Occipital lobe (tissue), 3 donors: ENCODE measurements at places on chromosomes 16 and 17.

DNA sequence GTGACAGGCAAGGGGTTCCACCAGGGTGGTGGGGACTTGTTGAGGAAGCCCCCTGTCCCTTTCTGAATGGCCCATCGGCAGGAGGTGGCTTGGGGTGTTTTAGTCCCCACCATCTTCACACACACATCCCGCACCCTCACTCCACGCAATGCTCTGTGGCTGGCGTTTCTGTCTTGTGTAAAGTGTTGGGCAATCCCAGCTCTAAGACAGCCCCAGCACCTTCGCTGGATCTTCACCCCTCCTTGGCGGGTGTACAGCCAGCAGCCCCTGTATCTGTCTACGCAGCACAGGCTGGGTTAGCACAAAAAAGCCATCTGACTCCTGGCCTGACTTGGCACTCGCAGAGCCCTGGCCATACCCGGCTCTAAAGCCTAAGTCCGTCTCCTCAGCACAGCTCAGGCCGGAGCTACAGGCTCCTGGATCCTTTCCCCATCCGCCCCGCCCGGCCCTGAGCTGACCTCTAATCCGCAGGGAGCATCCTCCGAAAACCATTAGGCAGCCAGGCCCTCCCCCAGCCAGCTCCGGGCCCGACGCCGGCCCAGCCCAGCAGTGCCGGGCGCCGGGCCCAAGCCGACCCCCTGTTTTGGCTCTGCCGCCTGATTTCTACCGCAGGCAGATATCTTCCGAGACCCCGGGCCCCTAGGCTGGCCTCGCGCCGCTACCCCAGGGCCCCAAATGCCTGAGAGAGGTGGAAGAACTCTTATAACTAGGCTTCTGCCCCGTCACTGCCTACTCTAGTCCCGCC lies 42.4 kb upstream of the TAC4 start:
- DNase-seq: no peak

DNA sequence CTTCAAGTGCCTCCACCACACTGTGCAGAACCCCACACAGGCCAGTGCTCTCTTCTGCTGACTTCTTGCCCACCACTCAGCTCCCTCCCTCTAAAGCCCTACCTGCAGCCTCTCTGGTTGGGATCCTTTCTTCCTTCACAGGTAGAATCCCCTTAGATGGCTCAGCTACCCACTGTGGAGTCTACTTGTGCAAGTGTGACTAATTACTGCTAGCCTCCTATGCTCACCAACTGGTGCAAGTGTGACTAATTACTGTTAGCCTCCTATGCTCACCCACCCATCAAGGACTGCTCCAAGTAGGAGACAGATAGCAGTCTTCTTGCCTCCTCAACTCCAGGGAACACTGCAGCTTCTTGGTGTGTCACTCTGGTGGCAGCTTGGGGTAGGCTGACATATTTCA lies 43.6 kb downstream of the TEX14 start:
- no peak for DNase-seq

GRCh38 chr17:12830777-12831247 lies 41.5 kb downstream of the ARHGAP44 start:
- no peak for DNase-seq

GRCh38 chr16:81238296-81239011 lies at the start of gene BCO1:
BCO1 (plus strand) TSS chr16:81238689; CDS start chr16:81238909, 220 bp downstream.
- no peak for DNase-seq

GRCh38 chr17:29627951-29628350 lies 5.2 kb upstream of the CORO6 start:
- no peak for DNase-seq

DNA sequence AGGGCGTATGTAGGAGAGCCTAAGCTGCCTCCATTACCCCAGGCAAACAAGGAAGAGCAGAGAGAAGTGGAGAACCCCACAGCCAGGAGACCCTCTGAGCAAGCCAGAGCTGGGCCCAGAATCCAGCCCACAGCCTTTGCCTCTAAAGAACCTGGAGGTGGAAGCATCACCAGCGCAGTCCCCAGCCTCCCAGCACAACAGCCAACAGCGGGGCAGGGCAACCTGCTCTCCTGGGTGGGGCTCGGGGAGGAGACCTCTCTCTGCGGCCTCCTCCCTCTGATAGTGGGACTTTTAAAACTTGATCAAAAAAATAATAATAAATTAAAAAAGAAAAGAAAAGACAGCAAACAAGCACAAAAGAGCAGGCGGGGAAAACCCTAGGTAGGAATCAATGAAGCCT lies 45.9 kb downstream of the AXIN2 start:
- DNase-seq: no peak

DNA sequence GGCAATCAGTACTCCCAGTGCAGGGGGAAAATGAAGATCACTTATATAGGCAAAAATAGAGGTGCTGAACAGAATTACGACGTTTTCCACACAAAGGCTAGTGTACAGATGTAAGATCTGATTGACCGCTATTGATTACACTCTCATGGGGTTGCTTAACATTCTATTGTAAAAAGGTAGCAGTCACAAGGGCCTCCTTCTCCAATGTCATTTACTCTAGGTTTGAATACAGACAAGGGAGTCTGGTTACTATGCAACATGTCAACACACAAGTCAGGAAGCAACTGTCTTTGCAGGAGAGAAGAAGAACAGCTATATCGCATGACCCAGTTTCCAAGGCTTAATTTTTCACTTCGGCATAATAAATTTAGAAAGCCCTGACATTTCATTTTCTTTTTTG lies 7.9 kb downstream of the KRT37 start:
- no peak for DNase-seq

GRCh38 chr16:11057711-11058345 lies 113.5 kb downstream of the CLEC16A start:
- no peak for DNase-seq

GRCh38 chr16:5895976-5896375 lies 798.4 kb upstream of the EEF2KMT start:
- DNase-seq: no peak

- no peak for DNase-seq
Measured at GRCh38 chr17:12510535-12510934, 155.2 kb upstream of the MYOCD start.

DNA sequence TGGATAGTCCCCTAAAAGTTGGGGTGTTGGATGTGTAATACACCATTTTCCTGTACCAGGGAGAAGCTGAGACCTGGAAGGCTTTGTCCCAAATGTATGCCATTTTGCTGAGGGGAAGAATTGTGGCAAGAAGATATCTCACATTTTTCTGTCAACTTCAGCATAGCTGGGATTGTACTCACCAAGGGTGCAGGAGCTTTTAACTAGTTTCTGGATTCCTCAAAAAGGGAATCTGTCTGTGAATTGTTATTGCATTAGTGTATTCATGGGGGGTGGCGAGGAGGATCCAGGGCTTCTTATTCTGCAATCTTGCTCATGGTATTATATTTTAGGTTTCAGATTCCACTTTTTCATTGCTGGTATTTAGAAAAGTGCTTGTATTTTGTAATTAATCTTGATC lies 208.2 kb upstream of the MYOCD start:
- no peak for DNase-seq

- no peak for DNase-seq
Measured at GRCh38 chr17:2233441-2233947, 70.1 kb downstream of the SMG6 start.

DNA sequence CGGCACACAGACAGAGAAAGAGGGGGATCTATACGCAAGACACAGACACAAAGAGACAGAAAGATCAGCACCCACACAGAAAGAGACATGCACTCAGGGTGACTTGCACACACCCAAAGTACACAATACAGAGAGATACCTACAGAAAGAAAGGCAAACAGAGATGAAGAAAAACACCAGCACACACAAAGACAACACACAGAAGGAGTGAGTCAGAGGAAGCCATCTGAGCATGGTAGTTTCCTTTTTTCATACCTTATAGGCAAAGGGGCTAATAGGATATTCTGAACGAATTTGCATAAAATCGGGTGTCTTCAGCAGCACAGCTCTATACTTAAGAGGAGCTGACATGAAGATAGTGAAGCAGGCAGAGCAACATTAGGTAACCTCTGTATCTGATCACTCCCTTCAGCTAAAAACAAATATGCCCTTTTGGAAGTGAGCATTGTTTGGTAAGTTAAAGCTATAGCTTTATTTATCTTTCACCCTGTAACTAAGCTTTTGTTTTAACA lies 198.6 kb downstream of the AATF start:
- no peak for DNase-seq

GRCh38 chr17:69096541-69096940 lies 35.8 kb upstream of the ABCA9 start:
- no peak for DNase-seq

- peak; percentile 11 for DNase-seq
Measured at GRCh38 chr16:48321317-48322036, 63.7 kb downstream of the SIAH1 start.

DNA sequence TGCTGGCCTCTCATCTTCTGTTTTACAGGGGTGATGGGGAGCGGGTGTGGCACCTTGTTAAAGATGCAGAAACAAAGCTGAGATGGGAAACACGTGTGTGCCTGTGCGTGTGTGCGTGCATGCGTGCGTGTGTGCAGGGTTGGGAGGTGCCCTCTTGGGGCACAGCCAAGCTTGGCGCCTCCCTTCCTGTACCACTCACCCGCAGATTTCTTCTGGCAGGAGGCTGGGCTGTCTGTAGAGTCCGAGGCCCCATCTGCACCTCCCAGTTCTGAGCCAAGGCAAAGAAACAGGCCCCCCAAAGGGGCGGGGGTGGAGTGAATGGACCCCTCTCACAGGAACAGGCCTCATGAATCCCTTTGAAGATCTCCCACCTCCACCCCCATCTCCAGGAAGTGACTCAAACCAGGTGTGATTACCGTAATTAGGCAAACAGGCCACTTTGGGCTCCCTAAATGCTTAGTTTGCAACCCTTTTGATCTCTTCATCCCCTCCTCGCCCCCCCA lies 20.9 kb downstream of the TNS4 start:
- DNase-seq: no peak

DNA sequence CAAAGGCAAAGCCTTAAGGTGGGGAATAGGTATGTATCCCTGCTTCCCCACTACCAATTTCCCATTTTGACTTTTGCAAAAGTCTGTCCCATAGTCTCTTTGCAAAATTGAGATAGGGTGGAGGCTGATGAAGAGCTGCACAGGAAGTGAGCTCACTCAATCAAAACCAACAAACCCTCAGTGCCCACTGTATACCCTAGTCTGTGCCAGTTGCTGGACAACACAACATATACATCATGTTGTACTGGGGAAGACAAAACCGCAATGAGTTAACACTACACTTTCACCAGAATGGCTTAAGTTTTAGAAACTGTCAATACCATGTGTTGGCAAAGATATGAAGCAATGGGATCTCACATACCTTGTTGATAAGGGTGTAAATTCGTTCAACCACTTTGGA lies 40.4 kb upstream of the AXIN2 start:
- no peak for DNase-seq

- no peak for DNase-seq
Measured at GRCh38 chr17:28702752-28703150, 8.9 kb downstream of the PROCA1 start.

- DNase-seq: no peak
Measured at GRCh38 chr16:50889746-50890145, 147.9 kb downstream of the CYLD start.

- no peak for DNase-seq
Measured at GRCh38 chr16:11094857-11095565, 150.6 kb downstream of the CLEC16A start.

- no peak for DNase-seq
Measured at GRCh38 chr16:10613785-10614485, 33.5 kb upstream of the EMP2 start.

DNA sequence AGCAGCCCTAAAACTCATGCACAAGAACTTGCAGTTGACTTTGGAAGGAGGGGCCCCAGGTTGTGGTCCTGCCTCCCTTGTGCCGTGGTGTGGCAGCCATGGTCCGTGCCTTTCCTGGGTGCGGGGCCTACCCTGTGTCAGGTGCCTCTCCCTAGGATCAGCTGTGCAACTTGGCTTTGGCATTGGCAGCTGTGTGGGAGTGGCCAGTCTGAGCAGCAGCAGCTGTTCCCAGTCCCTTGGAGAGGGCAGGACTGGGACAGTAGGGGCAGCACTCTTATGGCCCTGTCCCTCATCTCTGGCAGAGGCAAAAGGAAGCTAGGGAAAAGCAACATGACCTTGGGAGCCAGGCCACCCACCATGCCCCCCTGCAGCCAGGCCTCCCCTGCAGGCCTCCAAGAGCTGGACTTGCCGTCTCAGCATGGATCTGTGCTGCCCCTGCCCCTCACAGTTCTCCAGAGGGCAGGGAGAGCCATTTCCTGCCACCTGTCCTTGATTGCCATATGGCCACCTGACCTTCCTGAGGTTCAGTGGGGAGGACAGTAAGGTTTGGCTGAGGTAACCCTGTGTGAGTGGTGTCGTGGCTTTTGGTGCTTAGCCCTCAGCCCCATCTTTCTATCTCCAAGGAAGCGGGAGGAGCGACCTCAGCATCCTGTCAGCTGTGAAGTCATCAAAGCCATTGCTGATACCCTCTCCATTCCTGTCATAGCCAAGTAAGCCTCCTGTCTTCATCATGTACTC lies 15.5 kb upstream of the NFATC3 start:
- DNase-seq: no peak

- DNase-seq: peak; percentile 1
Measured at GRCh38 chr16:51982715-51983680, 563.9 kb downstream of the TOX3 start.

DNA sequence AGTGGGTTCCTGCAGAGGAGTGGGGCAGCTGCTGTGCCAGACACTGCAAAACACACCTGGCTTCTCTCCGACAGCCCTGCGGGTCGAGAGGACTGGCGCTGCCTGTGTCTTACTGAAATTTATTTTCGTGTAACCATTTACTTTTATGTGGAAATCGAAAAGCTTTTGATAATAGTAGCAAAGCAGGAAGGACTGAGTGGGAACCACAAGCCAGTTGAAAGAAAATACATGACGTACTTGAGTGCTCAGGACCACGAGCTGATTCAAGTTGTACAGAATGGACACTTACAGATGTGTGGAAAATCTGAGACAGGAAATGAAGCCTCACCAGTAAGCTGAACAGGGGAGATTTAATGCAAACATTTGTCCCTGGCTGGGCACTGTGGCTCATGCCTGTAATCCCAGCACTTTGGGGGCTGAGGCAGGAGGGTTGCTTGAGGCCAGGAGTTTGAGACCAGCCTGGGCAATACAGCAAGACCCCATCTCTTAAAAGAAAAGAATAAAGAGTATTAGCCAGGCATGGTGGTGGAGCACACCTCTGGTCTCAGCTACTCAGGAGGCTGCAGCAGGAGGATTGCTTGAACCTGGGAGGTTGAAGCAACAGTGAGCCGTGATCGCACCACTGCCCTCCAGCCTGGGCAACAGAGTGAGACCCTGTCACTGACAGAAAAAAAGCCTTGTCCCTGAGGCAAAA lies 11.3 kb upstream of the RPL13 start:
- no peak for DNase-seq

- no peak for DNase-seq
Measured at GRCh38 chr17:51263006-51263405, 2.7 kb downstream of the UTP18 start.

GRCh38 chr16:535446-536405 lies 8.2 kb downstream of the CAPN15 start:
- DNase-seq: no peak
